NCI-H446 (cell line): ENCODE measurements at places on chromosomes 13 and 19.

GRCh38 chr19:17340302-17340870 is 3.0 kb downstream of the GTPBP3 start:
- no peak for DNase-seq

DNA sequence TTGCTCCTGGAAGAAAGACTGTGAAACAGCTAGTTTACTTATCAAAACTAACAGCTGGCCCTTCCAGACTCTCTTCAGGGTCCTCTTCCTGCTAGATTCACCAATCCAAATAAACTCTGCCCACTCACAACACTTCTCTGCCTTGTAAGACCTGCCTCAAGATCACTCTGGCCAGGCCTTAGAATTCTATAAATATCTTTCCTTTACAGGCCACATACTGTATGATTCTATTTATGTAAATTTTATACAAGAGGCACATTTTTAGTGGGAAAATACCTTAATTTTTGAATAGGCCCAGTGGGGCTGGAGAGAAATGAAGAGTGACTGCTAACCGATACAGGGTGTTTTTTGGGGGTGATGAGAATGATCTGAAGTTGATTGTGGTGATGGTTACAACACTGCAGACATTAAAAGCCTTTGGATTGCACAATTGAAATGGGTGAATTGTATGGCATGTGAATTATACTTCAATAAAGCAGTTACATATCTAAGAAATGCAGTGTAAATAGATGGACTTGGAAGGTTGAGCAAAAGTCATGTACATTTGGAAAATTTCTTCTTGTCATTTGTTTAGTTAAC is 141.8 kb downstream of the GPC5 start:
- no peak for DNase-seq

DNA sequence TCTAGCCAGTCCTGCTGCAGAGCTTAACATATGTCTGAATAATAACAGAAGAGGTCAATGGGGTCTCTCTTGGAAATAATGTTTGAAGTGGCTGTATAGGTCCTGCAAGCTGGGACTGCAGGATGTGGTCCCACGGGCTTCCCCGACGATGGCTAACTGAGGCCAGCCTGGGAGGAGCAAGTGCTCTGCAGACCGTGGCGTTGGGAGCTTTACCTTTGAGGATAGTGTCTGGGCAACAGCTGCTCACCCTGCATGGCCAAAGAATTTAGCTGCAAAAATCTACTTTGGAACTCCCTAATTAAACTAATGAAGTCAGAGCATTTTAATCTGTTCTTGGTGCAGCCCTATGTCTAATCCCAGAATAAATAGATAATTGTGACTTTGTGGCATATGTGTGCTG is 18.2 kb upstream of the AMER2 start:
- no peak for DNase-seq

- DNase-seq, result no peak
Observed at GRCh38 chr19:19575411-19575810, 37.3 kb downstream of the CILP2 start.

DNA sequence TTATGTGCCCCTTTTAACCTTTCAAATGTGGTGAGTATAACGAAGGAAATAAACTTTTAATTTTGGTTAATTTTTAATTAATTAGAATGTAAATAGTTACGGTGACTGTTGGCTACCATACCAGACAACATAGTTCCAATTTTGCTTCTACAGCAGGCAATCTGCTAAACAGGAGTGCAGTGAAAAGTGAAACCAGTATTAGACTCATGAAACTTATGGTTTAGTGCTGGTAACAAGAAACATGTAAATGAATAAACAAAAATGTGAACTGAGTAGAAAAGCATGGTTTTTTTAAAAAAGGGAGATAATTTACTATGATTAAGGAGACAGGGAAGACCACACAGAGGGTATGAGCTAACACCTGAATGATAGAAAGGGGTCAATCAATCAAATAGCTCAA is 478.4 kb downstream of the PCDH9 start:
- no peak for DNase-seq

- DNase-seq, result no peak
Observed at GRCh38 chr19:5313307-5313706, 27.3 kb downstream of the PTPRS start.

- DNase-seq, result no peak
Observed at GRCh38 chr19:41411100-41411967, 13.7 kb downstream of the BCKDHA start.

- no peak for DNase-seq
Observed at GRCh38 chr13:22925881-22926747, 254.7 kb upstream of the SGCG start.

- DNase-seq, result no peak
Observed at GRCh38 chr13:35729926-35730627, 253.6 kb upstream of the MAB21L1 start.

- no peak for DNase-seq
Observed at GRCh38 chr13:80499536-80500290, 158.8 kb upstream of the SPRY2 start.

GRCh38 chr19:5624741-5625278 is 1.9 kb downstream of the SAFB start:
- DNase-seq, result no peak

GRCh38 chr13:100175803-100176182 is 86.9 kb downstream of the PCCA start:
- no peak for DNase-seq

GRCh38 chr19:58170860-58171259 is 12.0 kb upstream of the ZNF274 start:
- no peak for DNase-seq

DNA sequence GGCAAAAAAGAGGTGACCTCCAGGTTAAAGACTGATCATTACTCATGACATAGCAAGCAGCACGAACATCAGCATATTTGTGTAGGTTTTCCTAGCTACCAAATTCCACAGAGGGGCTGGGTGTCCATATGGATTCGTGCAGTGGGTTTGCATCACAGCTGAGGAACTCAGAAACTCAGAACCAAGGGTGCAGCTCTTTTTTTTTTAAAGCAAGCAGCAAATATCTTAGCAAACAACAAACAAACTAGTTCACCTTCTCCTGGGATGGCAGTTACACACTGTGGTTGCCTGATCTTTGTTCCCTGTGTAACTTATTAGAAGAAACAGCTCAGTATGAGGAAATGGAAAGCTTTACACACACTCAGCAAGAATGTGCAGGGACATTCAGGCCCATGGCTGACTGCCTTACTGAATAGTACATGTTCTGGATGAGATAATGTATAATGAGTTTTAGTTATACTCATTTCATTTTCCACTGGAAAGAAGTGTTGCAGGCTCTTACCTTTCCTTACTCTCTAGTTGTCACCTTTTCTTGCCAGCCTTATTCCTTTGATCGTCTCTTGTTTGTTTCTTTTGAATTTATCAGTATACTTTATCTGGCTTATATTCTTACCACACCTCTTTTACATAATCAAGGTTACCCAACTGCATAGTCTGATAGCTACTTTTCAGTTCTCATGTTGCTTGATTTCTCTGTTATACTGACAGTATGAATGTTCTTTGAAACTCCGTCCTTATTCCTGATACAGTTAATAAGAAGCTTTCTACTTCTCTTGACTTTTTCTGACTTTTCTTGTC is 4.3 kb downstream of the NDFIP2 start:
- DNase-seq, result no peak
